Chondrocyte (in vitro differentiated cells): ENCODE measurements at places on chromosomes 6 and 20.

GRCh38 chr6:150033207-150033771 lies 8.0 kb upstream of the RAET1L start:
- DNase-seq, result no peak

- no peak for DNase-seq
These were observed 23.7 kb upstream of the RBPJL start for GRCh38 chr20:45282700-45283550.

DNA sequence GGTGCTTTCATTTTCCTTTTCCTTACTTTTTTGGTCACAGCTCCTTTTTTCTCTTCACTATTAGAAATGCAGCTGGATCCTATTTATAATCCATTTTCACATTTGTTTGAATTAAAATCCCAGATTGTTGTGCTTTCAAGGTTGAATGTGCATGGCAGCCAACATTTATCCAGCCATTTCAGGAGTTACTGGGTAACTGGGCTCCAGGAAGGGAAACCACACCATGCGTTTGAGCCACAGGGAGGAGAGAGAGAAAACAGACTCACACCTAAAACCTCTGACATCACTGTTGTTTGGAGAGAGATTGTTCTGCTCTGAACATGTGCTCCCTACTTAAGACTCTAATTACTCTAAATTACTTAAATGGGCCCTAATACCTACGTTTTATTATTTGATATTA lies 173.4 kb downstream of the BMP2 start:
- DNase-seq, result no peak

GRCh38 chr6:33430991-33431879 lies 11.4 kb downstream of the SYNGAP1 start:
- DNase-seq, result no peak

DNA sequence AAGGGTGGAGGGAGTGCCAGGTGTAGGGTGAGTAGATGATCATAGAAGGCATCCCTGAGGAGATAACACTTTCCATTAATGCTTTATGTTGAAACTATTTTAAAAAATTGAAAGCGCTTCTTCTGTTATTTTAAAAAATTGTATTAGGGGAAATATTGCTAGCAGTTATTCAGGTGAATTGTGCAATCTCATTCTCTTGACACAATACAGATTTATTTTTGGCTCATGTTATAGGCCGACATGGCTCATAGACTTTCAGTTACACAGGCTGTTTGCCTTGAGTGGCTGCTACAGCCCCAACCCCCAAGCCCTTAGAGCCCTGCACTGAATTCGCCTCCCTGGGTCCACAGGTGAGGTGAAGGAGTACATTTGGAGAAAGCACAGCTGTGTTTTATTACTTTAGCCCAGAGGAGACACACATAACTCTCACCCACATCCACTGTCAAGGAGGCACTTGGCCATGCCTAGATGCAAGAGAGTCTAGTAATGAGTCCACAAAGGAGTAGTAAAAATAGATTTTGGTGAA lies 228.2 kb downstream of the RFPL4B start:
- DNase-seq, result no peak

DNA sequence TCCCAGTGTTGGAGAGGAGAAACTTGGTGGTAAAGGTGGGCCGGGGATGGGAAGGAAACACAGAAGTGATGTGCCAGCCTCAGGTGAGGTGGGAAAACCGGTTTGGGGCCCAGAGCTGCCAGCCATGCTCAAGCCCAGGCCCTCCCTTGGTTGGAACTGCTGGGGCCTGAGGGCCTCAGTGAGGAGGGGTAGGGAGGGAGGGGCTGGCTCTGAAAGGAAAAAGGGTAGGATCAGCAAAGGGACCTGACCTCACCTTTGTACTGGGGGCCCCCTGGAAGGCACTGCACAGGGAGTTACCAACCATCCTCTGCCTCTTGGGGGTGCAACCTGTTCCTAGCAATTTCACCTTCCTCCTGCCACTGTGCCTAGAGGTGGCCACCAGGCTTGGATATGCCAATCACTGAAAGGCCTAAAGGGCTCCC lies 1.8 kb upstream of the SPEF1 start:
- DNase-seq, result no peak

- no peak for DNase-seq
These were observed 108.3 kb upstream of the AKAP12 start for GRCh38 chr6:151131324-151132007.

DNA sequence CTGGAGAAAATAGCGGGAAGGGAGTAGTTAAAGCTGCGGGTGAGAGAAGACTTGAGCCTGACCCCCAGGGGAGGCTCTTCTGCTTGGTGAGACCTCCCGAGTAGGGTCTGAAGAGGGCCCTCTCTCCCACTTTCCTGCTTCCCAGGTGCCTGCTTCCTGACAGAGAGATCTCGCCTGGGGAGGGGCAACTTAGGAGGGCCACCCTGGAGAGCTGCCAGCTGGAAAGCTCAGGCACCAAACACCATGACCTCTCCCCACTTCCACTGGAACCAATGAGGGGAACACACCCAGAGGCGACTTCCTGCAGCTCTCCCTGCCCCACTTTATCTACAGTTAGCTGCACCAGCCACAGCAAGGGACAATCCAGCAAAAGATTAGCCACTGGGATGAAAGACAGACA lies 208.0 kb downstream of the TBXT start:
- DNase-seq, result no peak

DNA sequence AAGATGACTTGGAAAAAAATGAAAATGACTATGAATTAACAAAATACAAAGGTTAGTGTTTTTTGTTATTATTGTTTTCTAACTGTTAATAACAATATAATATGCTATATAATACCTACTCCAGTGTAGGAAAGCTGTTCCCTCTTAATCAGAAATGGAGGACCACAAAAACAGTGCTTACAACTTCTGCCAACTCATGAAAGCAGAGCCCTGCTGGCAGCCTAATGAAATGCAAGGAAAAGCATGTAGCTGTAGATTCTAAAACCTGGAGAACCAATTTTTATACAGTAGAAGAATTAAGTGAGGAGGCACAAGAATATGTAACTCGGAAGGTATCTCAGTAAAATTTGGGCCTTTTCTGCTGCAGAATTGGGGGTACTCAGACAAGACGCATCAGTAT lies 29.4 kb downstream of the PHIP start:
- DNase-seq, result no peak
